H1 (cell line): ENCODE measurements at places on chromosomes 6 and 20. TPM values are rescaled to one million over a fixed set of nuclear protein-coding genes. Genes with fewer than 3 reads are reported as not detected.

- no peak for DNase-seq
Measured at GRCh38 chr6:112254921-112255320, 554 bp upstream of the LAMA4 start.

- no peak for DNase-seq
Measured at GRCh38 chr6:91166271-91167046, 579.6 kb upstream of the MAP3K7 start.

- no peak for DNase-seq
Measured at GRCh38 chr6:39087197-39087596, 27.8 kb downstream of the SAYSD1 start.

GRCh38 chr6:586553-586952 is 70.3 kb downstream of the HUS1B start:
- DNase-seq: no peak

DNA sequence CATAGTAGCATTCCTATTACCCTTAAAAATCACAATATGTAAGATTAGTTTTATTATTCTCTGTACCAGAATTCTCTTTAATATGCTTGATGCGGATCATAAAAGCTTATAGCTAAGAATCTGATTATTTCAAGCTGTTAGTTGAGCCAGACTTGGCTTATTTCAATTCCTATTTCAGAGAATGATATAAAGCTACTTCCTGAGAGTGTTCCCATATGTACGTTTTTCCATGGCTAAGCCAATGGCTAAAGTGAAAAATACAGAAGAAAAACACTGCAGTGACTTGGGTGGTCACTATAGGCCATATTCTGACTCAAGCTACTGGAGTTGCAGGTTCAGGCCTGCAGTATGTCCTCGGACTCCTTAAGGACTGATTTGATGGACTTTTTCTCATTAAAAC is 97.9 kb upstream of the EEF1E1 start:
- no peak for DNase-seq

GRCh38 chr6:159440911-159441703 is 251.9 kb downstream of the SOD2 start:
- DNase-seq: no peak

SAPCD1 gene
- 3.4 and 5.9 TPM in 2 replicates for total RNA-seq

ARMH2 gene
- not detected in 2 replicates for total RNA-seq

TOX2 gene
- 3.4 TPM in 2 replicates for total RNA-seq

LPIN3 gene
- 3.1 and 3.7 TPM in 2 replicates for total RNA-seq

TRIM31 gene
- total RNA-seq: not detected in 2 replicates
